ENCODE measurements at places on chromosomes 3 and 15.

- DNase-seq, result no peak
Measured at GRCh38 chr3:106842151-106842550, 535.1 kb upstream of the CCDC54 start.

GRCh38 chr3:123724306-123724705 lies 139.5 kb upstream of the HACD2 start:
- DNase-seq, result no peak

DNA sequence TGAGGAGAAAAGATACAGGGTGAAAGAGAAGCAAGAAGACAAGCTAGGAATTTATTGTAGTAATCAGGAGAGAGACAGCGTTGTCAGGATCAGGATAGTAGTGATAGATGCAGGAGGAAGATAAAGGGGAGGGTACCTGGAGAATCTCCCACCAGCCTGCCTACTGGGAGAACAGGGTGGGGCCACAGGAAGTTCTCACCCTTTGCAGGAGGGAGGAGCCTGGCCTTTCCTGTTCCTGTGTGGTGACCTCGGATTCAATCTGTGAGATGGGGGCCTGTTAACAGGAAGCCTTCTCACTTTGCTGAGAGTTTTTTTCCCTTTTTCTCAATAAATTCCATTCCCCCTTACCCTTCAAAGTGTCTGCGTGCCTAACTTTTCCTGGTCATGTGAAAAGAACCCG lies 37.6 kb downstream of the GMPS start:
- no peak for DNase-seq

GRCh38 chr3:123741041-123741511 lies 143.1 kb downstream of the MYLK start:
- DNase-seq, result no peak

DNA sequence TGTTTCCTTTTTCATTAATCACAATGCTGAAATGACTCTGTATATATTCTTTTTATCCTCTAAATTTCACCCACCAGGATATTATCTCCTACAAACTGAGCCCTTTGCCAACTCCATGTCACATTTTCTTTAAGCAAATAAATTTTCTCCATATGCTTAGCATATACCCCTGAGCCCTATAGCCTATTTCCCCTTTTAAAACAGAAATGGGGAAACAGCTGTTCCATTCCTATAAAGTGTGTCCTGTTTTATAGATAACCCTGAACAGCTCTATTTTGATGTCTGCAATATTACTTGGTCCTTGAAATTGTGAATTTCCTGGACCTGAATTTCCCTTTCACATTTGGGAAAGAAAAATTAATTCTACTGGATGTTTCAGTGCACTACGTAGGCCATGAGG lies 15.6 kb upstream of the FILIP1L start:
- no peak for DNase-seq

DNA sequence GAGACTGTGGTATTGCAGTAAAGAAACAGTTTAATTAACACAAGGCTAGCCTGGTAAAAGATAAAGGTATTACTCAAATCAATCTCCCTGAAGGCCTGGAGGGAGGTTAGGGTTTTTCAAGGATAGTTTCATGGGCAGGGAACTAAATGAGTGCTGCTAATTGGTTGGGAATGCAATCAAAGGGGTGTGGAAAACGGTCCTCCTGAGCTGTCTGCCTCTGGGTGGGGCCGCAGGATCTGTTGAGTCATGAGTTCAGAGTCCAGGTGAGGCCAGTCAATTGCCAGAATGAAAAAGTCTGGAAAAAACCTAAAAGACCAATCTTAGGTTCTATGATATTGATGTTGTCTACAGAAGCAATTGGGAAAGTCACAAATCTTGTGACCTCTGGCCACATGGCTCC lies 293.2 kb downstream of the MCTP2 start:
- no peak for DNase-seq

DNA sequence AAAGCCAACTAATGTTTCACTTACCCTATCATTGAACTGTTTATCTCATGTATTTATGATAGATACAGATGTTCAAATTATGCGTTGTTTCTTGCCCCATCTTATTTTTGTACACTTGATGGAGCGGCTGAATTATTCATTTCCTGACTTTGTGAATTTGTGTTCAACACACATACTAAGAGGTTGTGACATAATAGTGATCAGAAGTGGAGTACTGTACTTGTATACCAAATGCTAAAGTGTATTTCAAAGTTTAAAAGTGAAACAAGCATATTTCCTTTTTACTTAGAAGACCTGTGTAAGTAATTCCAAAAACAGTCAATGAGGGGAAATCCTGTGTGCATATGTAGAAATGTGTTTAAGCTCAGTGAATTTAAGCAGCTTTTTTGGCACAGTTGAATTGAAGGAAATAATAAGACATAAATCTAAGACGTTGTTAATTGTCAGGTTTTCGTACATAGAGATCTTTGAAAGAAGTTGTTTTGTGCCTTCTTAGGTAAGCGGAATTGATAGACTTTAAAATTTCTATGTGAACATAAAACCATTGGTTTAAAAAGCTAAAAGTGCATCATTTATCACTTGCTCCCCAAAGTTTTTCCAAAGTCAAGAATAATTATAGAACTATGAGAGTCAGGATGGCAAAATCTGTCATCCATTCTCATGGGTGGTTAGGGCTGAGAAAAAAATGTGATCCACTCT lies 1.9 kb downstream of the NFKBIZ start:
- no peak for DNase-seq

GRCh38 chr15:66621491-66622467 lies 56.0 kb upstream of the LCTL start:
- no peak for DNase-seq

- no peak for DNase-seq
Measured at GRCh38 chr3:42134867-42135464, 43.8 kb downstream of the TRAK1 start.

- DNase-seq, result no peak
Measured at GRCh38 chr3:42809202-42809601, at the start of gene ACKR2. Gene ACKR2, plus strand, starts transcription at chr3:42809445. Its CDS starts 55,058 bp downstream, at chr3:42864503.

Data from activated CD4-positive, alpha-beta T cell treated with anti-CD3 and anti-CD28 coated beads for 36 hours (primary cell).